ENCODE measurements at places on chromosomes 7 and 10.
A peak's percentile ranks its signal among the peaks of the same experiment; 100 is the strongest.

DNA sequence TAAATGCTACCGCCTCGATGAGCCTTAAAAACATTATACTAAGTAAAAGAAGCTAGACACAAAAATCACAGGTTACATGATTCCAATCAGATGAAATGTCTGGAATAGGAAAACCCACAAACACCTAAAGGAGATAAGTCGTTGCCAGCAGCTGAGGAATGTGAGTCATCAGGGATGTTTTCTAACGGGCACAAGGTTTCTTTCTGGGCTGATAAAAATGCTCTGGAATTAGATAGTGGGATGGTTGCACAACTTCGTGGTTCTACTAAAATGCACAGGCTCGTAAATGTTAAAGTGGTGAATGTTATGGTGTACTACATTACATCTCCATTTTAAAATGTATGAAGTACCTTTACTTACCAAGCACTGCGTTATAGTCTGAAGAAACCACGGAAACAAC, 9.7 kb downstream of the ABLIM1 start:
- DNase-seq = no peak

DNA sequence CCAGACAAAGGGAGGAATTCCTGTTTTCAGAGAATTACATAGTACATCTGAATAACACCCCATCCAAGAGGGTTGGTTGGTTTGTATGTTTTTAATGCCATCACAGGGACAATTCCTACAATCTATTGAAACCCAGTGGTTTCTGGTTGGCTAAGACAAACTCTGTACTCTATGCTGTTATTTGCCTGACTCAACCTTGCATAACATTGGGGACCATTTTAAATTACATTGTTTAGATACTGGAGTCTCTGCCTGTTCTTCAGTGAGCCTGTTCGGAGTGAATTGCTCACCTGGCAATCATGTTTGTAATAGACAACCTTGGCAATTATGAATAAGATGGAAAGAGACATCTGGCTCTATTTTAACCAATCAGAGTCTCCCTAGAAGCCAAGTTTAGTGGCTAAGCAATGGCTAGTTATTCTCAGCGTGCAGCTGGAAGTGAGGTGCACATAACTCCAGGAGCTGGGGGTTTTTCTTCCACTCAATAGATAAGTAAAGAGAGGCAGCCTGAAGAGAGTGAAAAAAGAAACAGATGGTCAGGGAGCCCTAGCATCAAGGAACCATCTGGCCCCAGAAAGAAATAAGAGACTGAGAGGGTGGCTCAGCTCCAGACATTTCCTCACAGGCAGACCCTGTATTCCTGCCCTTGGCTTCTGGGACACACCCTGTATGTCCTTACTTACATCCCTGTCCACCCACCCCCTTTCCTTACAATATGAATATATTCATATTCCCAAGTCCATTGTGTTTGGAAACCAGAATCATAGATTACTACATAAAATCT, 21.2 kb upstream of the SLC35G1 start:
- DNase-seq = no peak

- no peak for DNase-seq
These were observed 70.3 kb downstream of the PARP12 start for GRCh38 chr7:139992353-139993044.

GRCh38 chr10:99143651-99144050, 92.0 kb downstream of the HPSE2 start:
- DNase-seq = no peak

- DNase-seq = peak; percentile 78
These were observed 42.1 kb downstream of the CYP26A1 start for GRCh38 chr10:93115661-93116383.

DNA sequence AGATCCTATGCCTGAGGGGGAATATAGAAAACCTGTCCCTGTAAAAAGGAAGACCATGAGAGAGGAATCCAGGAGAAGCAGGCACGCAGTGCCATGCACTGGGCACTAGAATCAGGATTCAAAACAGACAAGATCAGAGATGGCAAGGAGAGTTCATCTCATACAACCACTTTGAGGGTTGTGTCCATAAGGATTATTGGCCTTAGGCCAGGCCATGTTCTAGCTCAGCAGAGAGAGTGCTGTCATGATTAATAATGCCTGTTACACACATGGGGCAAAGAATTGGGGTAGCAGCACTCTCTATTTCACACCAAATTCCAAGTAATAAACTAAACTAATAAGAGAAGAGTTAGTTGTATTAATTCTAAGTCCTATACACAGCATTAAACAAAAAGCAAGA, 29.1 kb downstream of the EZH2 start:
- DNase-seq = no peak

- no peak for DNase-seq
These were observed 192.3 kb upstream of the ZMIZ1 start for GRCh38 chr10:78876449-78876848.

DNA sequence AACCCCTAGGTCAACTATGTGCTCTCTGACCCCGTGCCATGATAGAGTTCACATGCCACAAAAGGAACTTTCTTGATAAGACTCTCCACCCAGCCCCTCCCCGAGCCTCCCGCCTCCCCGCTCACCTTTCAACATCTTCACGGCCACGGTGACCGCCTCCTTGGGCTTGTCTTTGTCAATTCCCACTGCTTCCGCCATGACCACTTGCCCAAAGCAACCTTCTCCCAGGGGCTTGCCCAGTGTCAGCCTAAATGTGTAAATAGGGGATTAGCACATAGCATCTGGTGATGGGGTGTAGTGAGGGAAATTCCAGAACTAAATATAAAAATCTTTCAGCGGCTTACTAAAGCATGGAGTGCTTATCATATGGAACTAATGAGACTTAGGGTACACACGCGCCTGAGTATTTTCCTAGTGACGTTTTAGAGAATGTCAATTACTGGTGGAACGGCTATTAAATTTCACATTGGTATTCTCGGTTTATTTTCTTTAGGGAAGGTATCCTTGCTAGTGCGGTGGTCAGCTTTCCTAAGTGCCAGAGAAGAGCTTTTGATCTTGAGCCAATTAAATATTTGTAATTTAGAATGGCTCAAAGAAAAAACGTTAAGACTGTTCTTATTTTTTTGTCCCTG, 97.4 kb downstream of the FGFR2 start:
- DNase-seq = no peak

- DNase-seq = peak; percentile 86
These were observed 69.1 kb downstream of the ZMIZ1 start for GRCh38 chr10:79137826-79138225.

GRCh38 chr10:133441780-133442179, 12.0 kb upstream of the SCART1 start:
- no peak for DNase-seq

GRCh38 chr10:126098226-126098581, 201.8 kb downstream of the FANK1 start:
- DNase-seq = no peak

GRCh38 chr10:23331567-23332301, 12.9 kb downstream of the C10orf67 start:
- DNase-seq = no peak

GRCh38 chr7:28759475-28759971, 198.6 kb downstream of the TRIL start:
- no peak for DNase-seq

DNA sequence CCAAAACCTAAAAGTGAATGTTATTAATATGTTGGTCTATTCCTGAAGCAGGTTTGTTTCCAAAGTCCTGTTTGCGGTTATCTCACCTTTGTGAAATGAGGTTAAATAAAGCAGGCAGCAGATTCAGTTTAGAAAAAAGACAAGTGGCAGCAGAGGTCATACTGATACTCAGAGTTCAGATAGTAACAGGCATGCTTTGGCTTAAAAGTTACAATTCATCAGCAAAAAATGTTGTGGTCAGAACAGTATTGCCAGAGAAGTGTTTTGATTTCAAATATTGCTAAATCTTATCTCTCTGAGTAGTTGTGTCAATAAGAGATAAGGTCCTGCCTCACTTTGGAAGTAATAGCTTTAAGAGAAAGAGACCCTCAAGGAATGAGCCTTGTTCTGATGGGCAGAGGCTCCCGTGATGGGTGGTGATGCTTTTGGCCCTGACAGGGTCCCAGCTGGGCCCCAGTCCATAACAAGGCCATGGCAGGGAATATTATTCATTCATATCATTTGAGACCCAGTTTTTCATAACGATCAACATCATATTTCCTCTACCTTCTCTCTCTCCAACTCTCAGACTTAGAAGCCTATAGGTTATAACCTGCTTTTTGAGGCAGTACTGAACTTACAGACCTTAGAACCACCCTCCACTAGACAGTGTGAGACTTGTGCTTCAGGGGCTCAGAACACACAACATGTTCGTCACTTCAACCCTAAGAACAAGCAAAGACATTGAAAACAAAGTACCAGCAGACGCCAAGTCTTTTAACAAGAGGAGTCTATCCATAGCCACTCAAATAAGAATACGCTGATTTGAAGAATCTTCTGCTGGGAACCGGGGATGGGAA, 58.5 kb upstream of the AHR start:
- no peak for DNase-seq

- DNase-seq = no peak
These were observed 461.1 kb downstream of the ZNF33B start for GRCh38 chr10:42177077-42177792.

DNA sequence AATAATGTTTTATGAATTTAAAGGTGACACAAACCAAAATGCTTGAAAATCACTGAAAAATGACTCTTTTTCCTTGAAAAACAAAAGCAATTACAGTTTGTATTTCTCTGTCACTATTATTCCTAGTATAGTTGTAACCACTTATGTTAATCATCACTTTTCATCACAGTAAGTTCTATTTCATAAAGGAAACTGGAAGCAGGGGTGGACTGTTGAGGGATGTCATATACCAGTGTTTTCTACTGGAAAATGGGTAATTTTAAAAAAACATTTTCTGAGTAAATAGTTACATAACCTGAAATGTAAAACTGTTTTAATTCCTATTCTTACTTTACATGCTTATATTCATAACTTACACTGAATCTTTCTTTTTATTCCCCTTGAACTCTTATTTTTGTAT, 32.2 kb upstream of the SFMBT2 start:
- DNase-seq = no peak

DNA sequence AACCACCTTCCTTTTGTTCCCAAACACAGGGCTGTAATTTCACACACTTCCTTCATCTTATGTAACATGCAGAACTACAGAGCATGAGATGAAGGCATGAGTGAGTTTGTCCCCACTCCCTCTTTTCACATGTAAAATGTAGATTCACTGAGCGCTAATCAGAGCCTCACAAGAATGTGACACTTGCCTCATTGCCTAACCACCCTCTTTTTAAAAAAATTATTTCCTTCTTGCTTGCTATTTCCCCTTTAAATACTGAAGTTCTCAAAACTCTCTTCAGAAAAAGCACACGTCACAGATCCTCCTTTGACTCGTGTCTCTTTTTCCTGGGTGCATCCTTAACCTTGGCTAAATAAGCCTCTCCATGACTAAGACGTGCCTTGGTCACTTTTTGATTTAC, 121.2 kb upstream of the TARP start:
- no peak for DNase-seq

- DNase-seq = no peak
These were observed 17.2 kb downstream of the AP5Z1 start for GRCh38 chr7:4792537-4793126.

- no peak for DNase-seq
These were observed 1027.7 kb downstream of the LRMDA start for GRCh38 chr10:76459016-76459730.

- DNase-seq = no peak
These were observed 70.1 kb downstream of the RELN start for GRCh38 chr7:103919272-103919868.

DNA sequence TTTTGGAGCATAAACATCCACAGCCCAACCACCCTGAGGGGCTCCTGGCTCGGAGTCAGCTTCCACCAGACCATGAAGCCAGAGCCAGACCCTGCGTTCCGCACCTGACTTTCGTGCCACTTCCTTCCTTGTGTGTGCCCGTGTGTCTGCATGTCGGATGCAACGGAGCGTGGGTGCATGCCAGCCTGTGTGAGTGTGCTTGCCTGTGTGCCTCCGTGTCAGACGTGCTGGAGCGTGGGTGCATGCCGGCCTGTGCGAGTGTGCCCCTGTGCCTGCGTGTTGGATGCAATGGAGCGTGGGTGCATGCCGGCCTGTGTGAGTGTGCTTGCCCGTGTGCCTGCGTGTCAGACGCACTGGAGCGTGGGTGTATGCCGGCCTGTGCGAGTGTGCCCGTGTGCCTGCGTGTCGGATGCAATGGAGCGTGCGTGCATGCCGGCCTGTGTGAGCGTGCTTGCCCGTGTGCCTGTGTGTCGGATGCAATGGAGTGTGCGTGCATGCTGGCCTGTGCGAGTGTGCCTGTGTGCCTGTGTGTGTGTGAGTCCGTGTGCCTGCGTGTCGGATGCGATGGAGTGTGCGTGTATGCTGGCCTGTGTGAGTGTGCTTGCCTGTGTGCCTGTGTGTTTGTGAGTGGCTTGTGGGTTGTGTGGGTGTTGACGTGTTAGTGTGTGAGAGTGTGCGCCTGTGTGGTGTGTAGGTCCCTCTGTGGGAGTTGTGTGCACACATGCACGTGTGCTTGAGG, 28.1 kb upstream of the KNDC1 start:
- no peak for DNase-seq
